Heart left ventricle (tissue), 16 donors: ENCODE measurements at places on chromosomes 13 and 19. TPM values are rescaled to one million over a fixed set of nuclear protein-coding genes. Genes with fewer than 3 reads are reported as not detected.
A peak's percentile ranks its signal among the peaks of the same experiment; 100 is the strongest.

ZIM2 gene
- 0.26 TPM for total RNA-seq

- peaks cover 50% of the 10 kb centered on the region for H3K36me3 ChIP-seq
- H3K4me3 ChIP-seq, result no peak overlapping the region
- peak overlapping the region; percentile 25 for H3K27ac ChIP-seq
- peaks cover 7% of the 10 kb centered on the region for H3K4me1 ChIP-seq
- DNase-seq, result peak; percentile 30
Observed at GRCh38 chr19:46355234-46356148, 8.6 kb downstream of the PPP5C start.

- no peak for DNase-seq
- no peak overlapping the region for H3K4me3 ChIP-seq
- peaks cover 51% of the 10 kb centered on the region for H3K36me3 ChIP-seq
- H3K27me3 ChIP-seq, result no peaks in the 10 kb centered on the region
Observed at GRCh38 chr19:10112037-10112761, 706 bp downstream of the P2RY11 start.

DNA sequence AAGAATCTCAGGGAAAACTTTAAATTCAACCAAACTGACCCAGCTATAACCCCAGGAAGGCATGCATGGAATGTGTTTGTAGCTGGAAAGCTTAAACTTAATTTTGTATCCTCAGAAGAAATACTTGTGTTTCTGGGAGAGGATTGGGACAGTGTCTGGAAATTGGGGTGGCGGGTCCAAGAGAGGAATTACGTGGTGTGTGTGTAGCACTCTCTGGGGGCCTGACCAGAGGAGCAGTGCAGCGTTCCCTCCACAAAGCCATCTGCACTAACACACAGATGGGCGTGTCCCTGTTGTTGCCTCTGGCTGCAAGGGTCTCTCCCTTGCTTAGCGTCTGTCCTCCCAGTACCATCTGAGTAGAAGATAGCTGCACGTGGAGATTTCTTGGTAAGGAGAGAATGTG lies 6.4 kb downstream of the GARRE1 start:
- no peaks in the 10 kb centered on the region for H3K27me3 ChIP-seq
- DNase-seq, result no peak
- H3K4me1 ChIP-seq, result peaks cover 10% of the 10 kb centered on the region
- peaks cover 2% of the 10 kb centered on the region for H3K36me3 ChIP-seq

- no peaks in the 10 kb centered on the region for H3K36me3 ChIP-seq
- no peak overlapping the region for H3K27ac ChIP-seq
- H3K4me3 ChIP-seq, result peak overlapping the region; percentile 66
- no peaks in the 10 kb centered on the region for H3K4me1 ChIP-seq
Observed at GRCh38 chr19:39792999-39793546, 14.4 kb downstream of the LEUTX start.
